ENCODE measurements at places on chromosomes 5 and 9.

DNA sequence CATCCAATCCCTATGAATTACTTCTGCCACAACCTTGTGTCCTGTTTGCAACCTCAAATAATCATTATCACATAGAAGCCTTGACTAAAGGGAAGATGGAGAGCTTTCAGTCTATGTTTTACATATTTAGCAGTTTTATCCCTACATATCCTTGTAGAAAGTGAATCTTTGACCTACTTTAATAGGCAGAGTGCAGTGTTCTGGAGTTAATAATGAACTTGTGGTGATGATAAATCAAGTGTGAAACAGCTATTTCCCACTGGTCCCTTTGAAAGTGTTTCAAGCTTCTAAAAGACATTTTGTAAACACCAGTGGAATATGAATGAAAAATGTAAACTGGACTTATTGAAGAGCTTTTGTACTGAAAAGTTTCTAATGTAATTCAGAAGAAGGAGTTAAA, 406.7 kb downstream of the GABRG2 start:
- no peak for DNase-seq

DNA sequence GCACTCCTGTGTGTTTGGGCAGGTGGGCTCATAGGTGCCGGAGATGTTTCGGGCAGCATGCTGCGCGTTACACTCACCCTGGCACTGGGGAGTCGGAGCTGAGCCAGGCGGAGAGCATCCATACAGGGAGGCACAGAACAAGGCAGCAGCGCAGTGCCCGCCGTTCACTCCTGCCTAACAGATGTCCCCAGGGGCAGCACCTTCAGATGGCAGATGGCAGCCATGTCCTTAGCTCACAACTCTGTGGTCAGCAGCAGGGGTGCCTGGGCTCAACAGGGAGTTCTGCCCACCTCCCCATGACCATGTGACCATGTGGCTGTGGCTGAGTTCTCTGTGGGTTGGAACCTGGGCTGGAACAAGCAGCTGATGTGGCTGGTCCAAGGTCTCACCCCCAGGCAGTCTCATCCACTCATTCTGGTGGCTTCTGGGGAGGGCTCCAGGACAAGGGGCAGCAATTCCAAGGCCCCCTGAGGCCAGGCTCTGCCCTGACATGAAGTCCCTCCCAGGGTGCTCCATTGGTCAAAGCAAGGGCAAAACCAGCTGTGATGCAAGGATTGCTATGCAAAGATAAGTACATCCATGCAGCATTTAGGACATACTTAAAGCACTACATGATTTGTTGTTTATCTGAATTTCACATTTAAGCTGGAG, 64.2 kb downstream of the MRPL36 start:
- no peak for DNase-seq

GRCh38 chr5:98770911-98771322, 2.5 kb upstream of the RGMB start:
- no peak for DNase-seq

- no peak for DNase-seq
Observed at GRCh38 chr5:91027405-91028139, 355.5 kb downstream of the ARRDC3 start.

All from skeletal muscle cell (primary cell).